ENCODE measurements at places on chromosomes 12 and 14.

GRCh38 chr12:67714648-67715047 lies 66.1 kb downstream of the DYRK2 start:
- peak; percentile 20 for DNase-seq

GRCh38 chr14:101877766-101878165 lies 86.6 kb upstream of the DYNC1H1 start:
- DNase-seq, result no peak

GRCh38 chr14:94601884-94602391 lies 10.3 kb upstream of the SERPINA3 start:
- DNase-seq, result no peak

DNA sequence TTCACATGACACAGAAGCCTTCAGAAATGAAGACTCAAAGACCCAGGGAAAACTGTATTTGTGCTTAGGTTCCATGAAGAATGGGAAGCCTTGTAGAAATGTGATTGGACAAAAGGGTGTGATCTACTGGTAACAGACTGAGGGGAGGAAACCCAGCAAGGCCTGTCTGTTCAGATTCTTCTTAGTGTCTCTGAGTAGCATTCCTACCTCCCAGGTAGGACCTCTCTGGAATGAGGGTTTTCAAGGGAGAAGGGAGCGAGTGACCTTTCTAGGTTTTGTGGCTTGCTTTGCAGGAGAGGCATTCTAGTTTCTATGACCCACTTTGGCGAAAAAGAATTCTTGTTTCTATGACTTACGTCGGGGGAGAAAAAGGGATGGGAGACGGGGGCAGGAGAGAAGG lies 401.7 kb downstream of the DPF3 start:
- no peak for DNase-seq

GRCh38 chr14:37583358-37584210 lies 11.5 kb downstream of the FOXA1 start:
- DNase-seq, result no peak

DNA sequence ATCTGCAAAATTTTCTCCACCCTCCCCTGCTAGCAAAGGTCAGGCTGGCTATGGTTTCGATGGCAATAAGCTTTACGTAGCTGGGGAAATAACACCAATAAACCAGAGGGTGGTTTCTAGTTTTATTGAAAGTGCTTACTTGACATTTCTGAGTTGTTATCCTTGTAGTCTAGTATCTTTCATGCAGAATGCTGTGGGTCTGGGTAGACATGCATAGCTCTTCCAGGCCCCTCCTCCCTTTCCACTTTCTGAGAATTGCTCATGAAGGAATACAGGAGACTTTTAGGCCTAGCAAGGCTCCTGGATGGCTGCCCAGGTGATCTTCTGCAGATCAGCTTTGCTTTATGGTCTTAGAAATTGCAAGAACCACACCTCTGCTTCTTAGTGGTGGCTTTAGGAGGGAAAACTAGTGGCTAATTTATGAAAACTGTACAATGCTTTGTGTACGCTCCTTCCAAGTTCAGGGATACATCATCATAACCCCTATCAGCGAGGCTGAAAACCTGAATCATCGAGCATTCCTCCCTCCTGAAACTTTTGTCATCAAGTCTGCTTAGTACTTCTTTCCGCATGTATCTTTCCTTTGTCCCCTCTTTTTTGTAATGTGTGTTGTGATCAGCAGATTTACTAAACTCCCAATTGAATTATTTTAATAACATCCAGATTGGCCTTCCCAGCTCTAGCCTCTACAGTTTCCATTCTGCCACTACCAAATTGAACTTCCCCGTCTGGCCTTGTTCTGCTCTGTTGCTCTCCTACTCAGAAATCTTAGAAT lies 473.0 kb downstream of the RAD51B start:
- peak; percentile 52 for DNase-seq

DNA sequence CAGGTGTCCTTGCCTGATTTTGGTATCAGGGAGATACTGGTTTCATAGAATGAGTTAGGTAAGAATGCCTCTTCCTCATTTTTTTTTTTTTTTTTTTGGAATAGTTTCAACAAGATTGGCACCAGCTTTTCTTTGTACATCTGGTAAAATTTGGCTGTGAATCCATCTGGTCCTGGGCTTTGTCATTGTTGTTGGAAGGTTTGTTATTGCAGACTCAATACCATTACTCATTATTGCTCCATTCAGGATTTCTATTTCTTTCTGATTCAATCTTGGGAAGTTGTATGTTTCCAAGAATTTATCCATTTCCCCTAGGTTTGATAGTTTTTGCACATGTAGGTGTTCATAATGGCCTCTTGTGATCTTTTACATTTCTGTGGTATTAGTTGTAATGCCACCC lies 126.0 kb upstream of the KITLG start:
- DNase-seq, result no peak

GRCh38 chr12:104133866-104134265 lies 4.1 kb downstream of the NFYB start:
- no peak for DNase-seq

- no peak for DNase-seq
These were observed 173.5 kb downstream of the PRKD1 start for GRCh38 chr14:29754134-29754533.

- peak; percentile 35 for DNase-seq
These were observed 177.8 kb downstream of the KIF26A start for GRCh38 chr14:104316121-104316722.
